ENCODE measurements at places on chromosomes 6 and 20.
A peak's percentile ranks its signal among the peaks of the same experiment; 100 is the strongest.

GRCh38 chr20:63957690-63958441 lies 1.6 kb upstream of the UCKL1 start:
- no peak for DNase-seq

DNA sequence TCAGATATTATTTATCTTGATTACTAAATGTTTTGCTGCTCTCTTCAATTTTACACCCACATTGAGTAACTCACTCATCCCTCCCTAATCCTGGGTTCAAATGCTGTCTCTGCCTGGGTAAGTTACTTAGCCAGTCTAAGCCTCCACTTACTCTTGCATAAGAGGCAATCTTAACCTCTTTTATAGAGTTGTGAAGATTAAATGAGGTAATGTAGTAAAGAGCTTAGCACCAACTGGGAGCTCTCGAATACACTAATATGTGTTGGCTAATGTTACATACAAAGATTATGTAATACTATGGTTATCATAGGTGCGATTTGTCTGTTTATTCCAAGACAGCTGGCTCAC lies 134.4 kb upstream of the STMND1 start:
- no peak for DNase-seq

GRCh38 chr6:68108233-68108835 lies 526.7 kb upstream of the ADGRB3 start:
- DNase-seq, result peak; percentile 91

GRCh38 chr6:137261361-137261760 lies 42.2 kb upstream of the IFNGR1 start:
- DNase-seq, result peak; percentile 59

All from fibroblast of skin of back (primary cell).